ENCODE measurements at places on chromosomes 16 and 17.

GRCh38 chr17:13099926-13100325, 82.1 kb upstream of the ELAC2 start:
- no peak for DNase-seq

GRCh38 chr16:10250137-10250828, 68.1 kb upstream of the GRIN2A start:
- no peak for DNase-seq

- DNase-seq: no peak
These were observed 39.3 kb downstream of the ABAT start for GRCh38 chr16:8713635-8714172.

DNA sequence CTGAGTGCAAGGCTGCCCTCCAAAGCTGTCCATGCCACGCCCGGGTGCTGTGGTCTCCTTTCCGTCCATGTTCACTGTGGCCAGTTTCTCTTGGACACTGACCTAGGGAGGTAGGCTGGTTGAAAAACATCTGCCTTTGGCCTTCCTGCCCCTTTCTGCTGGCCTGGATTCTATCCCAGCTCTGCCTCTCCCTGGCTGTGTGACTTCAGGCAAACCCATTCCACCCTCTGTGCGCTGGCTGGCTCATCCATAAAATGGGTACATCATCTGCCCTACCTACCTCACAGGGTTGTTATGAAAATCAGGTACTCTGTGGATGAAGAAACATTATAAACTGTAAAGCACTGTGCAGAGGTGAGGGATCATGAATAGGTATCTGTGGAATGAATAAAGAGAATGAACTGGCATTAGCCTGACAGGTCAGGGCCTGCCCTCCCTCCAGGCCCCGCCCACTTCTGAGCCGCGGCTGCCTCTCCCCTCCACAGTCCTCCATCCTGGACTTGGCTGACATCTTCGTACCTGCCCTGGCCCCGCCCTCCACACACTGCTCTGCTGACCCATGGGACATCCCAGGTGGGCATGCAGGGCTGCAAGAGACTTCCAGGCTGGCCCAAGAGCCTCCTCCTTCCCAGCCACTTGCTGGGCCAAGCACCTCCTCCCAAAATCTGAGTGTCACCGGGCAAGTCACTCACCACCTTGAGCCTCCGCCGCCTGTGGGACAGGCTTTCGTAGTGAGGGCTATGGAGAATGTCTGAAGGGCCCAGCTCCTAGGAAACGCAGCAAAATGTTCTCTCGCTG, 7.0 kb upstream of the SPATA20 start:
- no peak for DNase-seq

DNA sequence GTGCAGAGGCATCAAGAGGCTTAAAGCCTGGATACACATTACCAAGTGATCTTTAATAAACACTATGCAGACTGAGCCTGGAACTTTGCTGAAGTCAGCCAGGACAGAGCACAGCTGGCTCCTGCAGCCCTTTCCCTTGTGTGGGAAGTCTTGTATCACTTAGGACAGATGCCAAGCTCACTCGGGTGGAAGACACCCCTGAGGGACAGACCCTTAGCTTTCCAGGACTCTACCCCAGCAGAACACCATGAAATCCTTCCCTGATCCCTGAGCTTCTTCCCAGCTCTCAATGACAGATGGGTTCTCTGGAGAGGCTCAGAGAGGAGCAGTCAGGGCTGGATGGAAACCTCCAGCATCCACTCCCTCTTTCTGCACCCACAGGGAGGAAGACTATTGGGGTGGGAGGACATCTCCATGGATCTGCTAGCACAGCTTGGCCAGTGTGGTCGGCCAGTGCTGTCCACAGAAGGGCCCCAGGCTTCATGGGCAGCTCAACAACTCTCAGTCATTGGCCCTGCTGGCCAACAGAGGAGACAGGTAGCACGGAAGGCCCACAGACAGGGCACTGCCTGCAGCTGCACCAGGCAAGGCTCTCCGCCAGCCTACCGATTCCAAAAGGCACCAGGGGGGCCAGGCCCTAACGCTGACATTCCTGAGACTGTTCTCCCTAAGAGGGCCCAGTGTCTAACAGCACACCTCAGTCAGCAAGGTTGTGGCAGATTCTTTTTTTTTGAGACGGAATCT, 15.9 kb downstream of the RAB5C start:
- DNase-seq: no peak

GRCh38 chr16:55735120-55735781, 79.5 kb downstream of the SLC6A2 start:
- DNase-seq: no peak

- no peak for DNase-seq
These were observed 94.9 kb downstream of the ANKRD11 start for GRCh38 chr16:89395150-89396142.

- DNase-seq: no peak
These were observed 262.7 kb downstream of the SNX29 start for GRCh38 chr16:12239226-12239625.

GRCh38 chr17:82655038-82655479, 6.8 kb upstream of the WDR45B start:
- no peak for DNase-seq

DNA sequence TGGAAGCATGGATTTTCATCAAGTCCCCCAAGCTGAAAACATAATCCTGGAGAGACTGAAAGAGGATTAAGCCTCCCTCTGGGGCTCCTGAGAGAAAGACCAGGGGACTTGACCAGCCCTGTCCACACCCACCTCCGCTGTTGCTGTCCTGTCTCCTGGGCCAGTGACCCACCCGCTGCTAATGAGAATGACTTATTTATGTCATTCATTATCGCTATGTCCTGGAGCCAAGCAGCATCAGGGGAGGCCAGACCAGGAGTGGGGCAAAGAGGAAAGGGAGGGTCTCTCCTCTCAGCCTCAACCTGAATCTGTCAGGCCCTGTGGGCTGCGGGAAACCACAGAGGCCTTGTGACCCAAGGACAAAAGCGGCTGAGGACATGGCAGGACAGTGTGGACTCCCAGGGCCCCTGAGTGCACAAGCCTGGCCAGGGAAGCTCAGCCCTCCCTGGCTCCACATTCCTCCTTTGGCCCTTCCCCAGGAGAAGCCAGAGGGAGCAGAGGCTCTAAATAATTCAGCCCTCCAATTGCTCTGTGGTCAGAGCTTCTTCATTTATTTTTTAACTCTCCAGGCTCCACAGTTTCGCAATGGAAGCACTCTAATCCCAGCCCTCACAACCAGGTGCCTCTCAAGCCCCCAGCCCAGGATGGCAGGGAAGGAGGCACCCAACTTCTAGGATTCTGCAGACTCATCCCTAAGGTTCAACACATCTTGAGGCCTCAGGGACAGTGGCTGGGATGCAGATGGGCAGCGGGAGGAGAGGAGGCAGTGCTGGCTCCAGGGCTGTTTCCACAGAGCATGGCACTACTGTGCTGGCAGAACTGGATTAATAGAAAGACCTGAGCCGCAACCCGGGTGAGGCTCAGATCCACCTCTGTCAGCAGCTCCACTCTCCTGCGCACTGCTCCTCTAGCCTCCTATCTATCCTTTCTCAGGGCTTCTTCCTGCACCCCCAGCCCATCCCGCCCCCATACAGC, 19.1 kb downstream of the CUEDC1 start:
- no peak for DNase-seq

DNA sequence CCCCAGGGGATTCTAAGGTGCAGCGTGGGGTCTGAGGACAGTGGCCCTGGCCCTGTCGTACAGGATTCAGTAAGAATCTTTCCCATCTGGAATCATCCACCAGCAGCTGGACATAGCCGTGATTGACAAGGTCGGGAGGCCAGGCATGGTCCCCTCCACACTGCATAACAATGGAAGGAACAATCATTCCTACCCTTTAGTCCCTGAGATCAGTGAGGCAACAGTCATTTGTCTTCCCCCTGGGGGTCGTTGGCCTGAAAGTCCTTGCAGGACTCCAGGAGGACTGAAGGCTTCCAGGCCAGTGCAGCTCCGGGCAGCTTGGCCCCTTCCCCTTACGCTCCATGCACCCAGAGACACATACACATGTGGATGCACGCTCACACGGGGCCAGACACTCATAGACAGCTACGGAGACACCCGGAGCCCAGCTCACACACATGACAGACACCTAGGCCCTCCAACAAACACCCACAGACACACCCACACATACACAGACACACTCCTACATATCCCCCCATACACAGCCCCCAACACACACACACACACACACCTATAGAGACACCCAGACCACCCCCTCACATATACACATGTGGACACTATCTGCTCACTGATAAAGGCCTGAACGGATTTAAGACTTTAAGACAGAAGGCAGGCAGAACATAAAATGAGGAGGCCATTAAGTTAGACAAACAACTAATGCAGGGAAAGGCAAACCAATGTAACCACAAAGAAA, 42.9 kb downstream of the LITAF start:
- DNase-seq: no peak

DNA sequence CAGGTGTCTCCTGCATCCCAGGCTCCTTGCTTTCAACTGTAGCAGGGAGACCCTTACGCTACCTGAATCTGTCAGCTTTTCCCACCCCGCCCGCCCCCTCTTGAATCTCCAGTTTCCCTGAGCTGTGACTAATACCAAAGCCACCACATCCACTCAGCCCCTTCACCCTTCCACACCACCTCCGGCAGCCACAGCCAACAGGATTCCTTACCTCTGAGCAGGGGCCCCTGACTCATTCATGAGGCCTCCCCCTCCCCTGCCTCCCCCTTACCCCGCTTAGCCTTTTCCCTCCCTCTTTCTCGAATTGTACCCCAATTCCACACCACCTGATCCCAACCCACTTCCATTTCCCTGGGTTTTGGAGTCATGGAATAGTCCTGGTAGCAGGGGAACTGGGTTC, 2.3 kb downstream of the STX1B start:
- DNase-seq: no peak

- DNase-seq: no peak
These were observed 17.7 kb downstream of the HOXB1 start for GRCh38 chr17:48513097-48513496.

- no peak for DNase-seq
These were observed 177.9 kb upstream of the NLRP1 start for GRCh38 chr17:5762191-5762590.

DNA sequence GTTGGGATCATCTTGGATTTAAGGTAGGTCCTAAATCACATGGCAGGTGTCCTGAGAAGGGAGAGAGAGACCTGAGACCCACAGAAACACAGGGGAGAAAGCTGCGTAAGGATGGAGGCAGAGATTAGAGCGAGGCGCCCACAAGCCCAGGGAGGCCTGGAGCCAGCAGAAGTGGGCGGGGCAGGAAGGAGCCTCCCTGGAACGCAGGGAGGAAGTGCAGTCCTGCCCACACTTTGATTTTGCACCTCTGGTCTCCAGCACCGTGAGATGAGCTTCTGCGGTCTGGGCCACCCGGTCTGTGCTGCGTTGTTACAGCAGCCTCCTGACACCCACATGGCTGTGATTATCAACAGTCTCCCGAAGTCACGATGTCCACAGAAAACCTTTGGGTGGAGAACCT, 6.4 kb downstream of the DNASE1L2 start:
- DNase-seq: no peak

- peak; percentile 79 for DNase-seq
These were observed 1.5 kb upstream of the FBXL19 start for GRCh38 chr16:30921748-30922419.

GRCh38 chr17:65504141-65504540, 57.3 kb downstream of the AXIN2 start:
- no peak for DNase-seq

- no peak for DNase-seq
These were observed 51.3 kb upstream of the ADORA2B start for GRCh38 chr17:15893658-15894024.

DNA sequence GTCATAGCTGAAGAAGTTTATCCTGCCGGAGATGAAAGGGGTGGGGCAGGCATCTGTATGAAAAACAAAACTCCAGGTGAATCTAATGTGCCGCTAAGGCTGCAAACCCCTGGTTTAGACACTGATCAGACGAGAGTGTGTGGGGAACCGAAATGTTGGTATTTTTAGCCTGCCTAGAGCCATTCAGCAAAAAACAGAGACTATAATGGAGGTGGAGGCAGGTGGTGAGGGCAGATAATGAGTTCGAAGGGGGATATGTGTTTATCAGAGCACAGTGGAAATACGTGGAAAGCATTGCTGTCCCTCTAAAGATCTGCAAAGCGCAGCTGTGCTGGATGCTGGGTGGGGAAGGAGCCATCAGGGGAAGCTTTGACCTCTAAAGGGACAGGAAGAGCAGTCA, 127.5 kb upstream of the WSCD1 start:
- DNase-seq: no peak

DNA sequence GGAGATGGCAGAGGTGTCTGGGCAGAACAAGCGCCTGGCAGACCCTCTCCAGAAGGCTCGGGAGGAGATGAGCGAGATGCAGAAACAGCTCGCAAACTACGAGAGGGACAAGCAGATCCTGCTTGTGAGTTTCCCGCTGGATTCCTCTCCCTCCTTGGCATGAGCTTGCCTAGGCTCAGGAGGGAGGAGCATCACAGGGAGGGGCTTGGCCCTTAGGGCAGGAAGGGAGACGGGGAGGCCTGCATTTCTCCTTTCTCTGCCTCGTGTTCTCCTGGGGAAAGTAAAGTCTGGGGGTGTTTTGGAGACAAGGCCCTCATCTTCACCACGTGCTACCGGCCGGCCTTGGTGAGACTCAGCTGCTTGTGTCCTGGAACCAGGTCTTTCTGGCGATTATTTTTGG, 18.0 kb upstream of the DBNDD1 start:
- DNase-seq: no peak

DNA sequence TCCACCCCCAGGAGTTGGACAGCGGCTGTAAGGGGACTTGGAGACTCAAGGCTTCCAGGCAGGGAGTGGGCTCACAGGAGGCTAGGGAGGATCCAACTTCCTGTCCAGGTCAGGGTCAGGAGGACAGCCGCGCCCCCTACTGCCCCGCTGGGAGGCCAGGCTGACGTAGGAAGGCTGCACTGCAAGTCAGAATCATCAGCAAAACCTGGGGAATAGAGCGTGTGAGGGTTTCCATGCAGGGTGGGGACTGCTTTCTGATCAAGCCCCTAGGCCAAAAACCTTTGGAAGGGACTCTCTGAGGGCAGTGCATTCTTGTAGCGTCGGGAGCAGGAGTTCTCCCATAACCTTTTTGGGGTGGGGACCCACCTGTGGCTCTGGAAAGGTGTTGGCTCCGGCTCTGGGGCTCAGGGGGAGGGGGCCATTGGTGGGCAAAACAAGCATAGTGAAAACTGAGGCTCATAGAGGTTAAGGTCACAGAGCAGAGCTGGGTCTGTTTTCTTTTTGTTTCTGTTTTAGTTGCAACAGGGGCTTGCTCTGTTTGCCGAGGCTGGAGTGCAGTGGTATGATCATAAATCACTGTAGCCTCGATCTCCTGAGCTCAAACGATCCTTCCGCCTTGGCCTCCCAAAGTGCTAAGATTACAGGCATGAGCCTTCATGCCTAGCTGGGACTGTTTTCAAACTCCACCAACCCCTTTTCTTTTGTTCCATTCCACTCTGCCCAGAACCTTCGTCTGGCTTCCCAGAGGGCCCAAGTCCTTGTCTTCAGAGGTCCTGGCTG, 22.1 kb downstream of the RAI1 start:
- no peak for DNase-seq

DNA sequence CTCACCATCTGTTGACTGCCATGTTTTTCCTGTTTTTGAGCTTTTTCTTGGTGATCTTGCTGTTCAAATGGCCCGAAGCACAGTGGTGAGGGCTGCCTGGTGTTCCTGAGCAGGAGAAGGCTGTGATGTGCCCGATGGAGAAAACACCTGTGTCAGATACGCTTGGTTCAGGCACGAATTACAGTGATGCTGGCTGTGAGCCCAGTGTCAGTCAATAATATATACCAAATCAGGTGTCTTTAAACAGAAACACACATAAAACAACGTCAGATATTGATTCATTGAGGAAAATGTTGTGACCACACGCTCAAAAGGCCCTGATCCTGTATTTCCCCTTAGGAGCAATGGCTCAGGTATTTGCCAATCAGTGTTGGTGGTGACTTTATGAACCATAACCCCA, 111.7 kb downstream of the SDR42E1 start:
- DNase-seq: no peak

GRCh38 chr17:66602659-66603384, 232.1 kb upstream of the CACNG5 start:
- no peak for DNase-seq

Measured in activated CD8-positive, alpha-beta memory T cell treated with anti-CD3 and anti-CD28 coated beads for 4 hours (primary cell).